Foreskin keratinocyte (primary cell): ENCODE measurements at places on chromosomes 1 and 21. TPM values are rescaled to one million over a fixed set of nuclear protein-coding genes. Genes with fewer than 3 reads are reported as not detected.

The KRTAP21-2 gene
- total RNA-seq: not detected in 2 replicates

The CTNNBIP1 gene
- total RNA-seq: 136 and 150 TPM in 2 replicates

The DFFB gene
- 4.7 and 5.9 TPM in 2 replicates for total RNA-seq

The ESPN gene
- total RNA-seq: 1.5 and 2.1 TPM in 2 replicates

The FCRL4 gene
- not detected in 2 replicates for total RNA-seq

DNA sequence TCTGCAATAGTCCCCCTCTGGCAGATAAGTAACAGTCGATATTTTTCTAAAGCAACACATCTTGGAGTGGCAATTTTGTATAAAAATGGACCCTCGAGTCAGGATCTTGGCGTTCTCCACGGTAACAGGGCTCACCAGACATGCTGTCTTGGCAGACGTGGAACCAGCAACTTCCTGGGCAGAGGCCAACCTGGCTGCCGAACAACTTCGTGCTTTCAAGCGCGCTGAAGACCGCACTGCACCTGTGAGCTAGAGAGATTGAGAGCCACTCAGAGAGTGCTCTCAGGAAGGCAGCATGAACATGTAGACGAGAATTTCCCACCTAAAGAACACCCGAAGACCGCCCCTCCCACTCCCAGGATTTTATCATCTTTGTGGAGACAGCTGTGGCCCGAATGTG is 7.3 kb downstream of the C1orf174 start:
- DNase-seq: no peak

DNA sequence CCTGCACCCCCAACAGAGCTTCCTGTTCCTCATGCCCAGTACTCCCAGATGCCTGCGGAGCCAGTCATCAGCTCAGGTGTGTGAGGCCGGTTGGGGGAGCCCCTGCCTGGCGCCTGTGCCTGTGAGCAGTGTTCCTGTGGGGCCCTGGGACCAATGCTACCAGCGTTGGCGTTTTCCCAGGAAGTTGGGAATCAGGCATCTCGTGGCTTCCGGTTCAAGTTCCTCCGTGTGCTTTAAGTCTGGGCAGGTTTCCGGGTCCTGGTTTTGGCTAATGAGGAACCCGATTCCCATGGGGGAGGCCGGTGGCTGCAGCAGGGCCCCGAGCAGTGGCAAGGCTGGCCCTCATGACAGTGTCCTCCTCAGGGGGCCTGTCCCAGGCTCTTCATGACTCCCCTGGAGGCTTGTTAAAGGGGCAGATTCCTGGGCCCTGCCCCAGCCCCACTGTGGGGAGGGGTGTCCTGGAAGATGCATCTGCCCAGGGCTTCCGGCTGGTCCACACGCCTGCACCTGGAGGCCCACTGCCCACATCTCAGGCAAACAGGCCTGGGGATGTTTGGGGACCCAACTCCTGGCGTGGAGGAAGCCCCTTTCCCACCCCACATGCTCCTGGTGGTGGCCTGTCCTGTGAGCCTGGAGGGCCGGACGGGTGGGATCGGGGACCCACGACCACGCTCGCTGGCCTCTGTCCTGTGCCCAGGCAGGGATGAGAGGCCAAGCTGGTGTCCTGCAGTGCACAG is 26.2 kb downstream of the TP73 start:
- no peak for DNase-seq

DNA sequence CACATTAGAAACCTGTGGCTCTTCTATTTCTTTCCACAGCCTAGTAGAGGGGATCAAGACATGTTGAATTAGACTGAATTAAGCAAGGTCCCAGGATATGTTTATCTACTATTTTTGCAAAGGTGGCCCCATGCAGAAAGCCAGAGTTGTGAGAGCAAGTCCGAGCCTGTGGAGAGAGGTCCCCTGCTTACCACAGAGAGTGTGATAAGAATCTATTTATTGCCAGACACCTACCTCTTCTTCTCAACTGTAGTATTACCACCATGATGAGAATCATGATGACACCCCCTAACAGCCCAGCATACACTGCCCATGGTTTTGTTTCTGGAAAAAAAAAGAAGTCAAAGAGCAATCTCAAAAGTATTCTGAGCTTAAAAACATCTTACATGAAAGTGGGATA is 23.0 kb downstream of the SLAMF1 start:
- DNase-seq: no peak

DNA sequence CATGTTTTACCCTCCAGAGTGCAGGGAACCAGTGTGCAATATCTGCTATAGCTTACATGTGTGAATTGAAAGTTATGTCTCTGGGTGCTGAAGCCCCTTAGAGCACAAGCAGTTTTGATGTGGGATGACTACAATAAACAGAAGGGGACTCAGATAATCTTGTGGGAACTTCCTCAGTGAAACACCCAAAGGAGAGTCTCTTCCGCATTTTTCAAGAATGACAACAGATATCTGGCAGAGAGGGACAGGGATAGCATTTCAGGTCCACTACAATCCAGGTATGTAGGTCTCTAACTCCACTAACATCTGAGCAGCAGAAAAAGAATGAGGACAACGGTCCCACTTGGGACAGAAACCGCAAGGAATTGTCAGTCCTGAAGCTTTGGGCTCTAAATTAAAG is 67.6 kb upstream of the PDE4B start:
- DNase-seq: no peak

DNA sequence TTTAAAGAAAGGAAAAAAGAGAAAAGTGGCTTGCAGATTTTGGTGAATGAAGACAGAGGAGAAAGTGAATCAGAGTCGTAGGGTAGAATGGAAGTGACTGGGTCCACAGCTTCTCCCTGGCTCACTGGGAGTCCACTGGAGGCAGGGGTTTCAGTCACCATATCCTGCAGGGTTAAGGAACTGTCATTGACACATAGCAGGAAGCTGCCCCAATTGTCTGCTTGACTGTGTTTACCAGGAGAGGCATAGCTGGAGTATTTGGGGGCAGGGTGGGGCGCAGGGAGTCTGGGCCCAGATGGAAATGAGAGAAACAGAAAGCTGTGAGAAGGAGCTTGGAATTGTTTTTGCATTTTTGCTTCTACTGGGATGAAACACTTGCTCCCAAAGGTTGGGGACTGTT is 228.8 kb upstream of the CSF3R start:
- DNase-seq: no peak

DNA sequence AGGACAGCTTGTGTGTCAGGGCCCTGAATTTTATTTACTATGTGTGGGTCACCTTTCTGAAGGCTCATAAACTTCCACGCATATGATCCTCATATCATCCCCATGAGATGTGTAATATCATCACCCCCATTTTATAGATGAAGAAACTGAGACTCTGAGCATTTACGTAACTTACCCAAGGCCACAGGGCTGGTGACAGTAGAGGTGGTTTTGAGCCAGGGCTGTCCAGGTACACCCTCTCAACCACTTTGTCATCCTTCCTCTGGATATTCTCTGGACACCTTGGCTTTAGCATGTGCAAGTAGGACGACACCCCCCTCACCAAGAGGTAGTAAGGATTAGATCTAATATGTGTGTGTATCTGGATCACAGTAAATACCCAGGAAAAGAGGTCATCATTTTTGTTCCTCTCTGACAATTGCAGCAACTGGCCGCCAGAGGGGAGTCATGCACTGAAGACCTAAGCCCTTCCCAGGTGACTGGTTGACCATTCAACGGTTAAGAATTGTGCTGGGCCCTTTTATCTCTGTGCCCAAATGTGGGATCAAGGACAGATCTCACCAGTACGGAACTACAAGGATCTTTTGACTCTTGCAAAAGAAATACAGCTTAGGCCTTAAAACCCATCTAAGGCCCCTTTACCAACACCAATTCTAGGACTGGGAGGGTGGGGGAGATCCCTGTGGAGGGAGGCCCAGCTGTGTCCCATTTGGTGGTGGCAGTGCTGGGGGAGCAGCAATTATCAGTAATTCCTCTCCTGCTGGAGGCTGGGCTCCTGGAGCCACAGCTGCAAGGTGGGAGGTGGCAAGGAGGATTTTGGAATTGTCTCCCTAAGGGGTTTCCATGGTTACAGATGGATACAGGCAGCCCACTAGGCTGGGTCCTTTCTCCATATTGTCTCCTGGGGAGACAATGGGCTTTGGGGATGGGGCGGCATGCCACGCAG is 13.7 kb upstream of the E2F2 start:
- DNase-seq: peak; percentile 68

DNA sequence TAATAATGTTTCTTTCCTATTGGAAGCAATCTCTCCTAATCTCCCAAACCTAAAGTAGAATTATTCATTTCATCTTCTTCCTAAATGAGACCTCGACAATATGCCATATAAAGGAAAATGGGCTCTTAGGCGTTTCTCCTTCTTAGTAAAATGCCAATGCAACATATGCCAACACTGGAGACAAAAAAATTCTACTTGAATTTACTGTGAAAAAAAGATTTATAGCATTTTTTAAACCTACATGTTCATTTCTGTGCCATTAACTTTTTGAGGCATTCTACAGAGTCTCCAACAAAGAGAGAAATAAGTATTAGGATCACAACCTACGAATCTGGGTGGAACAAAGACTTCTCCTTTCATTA is 1.3 kb downstream of the WDR47 start:
- no peak for DNase-seq

DNA sequence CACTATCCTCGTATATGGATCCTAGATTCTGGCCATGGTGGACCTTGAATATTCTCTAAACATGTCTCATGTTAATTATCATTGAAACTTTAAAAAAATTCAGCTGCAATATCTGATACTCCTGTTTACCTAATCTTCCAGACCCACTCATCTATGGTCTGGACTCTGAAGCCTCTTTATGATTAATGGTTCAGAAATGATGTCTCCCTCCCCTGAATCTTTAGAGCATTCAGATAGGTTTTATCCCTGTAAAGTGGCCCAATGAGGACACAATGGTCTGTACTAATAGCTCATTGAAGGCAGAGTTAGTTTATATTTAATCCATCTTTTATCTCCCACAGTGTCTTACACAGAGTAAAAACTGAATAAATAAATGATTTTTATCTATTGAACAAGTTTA is 53.0 kb upstream of the DUSP10 start:
- DNase-seq: no peak
